ENCODE measurements at places on chromosomes 6 and 20.

DNA sequence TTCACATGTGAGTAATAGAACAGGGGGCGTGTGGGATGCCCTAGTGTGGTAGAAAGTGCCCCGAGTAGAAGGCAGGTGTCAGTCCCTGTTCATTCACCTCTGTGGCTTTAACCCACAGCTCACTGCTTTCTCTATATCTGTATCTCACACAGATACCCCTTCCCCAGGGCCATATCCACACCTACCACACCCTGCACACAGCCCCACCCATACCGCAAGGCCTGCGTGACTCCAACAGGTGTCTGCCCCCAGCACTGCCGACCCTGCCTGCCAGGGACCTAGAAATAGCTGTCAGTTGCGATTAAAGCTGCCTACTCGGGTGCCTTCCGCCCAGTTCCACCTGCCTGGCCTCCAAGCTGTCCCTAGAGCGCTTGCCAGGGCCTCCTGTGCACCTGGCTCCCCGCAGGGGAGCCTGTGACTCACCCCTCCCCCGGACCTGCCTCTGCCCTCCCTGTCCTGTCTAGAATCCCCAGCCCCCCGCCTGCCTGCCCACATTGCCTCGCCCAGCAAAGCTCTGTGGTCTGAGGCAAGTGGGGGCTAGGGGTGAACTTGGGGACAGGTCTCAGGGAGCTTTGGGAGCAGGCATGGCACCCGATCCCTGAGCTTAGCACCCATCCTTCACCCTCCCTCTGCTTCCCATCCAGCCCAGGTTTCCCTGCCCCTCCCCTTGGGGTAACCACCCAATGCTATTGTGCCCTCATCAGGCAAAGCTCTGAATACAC is 38.3 kb upstream of the ID1 start:
- DNase-seq, result no peak

GRCh38 chr6:54029187-54029586 is 82.1 kb upstream of the MLIP start:
- no peak for DNase-seq

DNA sequence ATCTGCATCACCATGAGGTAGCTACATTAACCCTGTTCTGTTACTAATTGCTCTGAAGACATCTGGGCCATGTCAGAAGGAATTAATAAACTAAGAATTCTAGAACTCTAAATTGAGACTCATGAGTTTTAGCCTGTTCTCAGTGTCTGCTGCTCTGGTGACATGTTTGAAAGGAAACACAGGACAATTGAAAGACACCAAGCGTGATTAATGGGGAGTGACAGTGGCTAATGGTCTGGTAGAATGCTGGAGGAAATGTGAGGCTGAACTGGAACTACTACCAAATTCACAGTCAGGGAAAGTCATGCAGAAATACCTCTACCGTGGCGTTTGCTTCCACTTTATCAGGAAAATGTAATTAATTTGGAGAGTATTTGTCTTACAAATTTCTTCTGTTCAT is 140.0 kb downstream of the TBC1D7 start:
- DNase-seq, result no peak

GRCh38 chr20:42779216-42779615 is 410.5 kb downstream of the PTPRT start:
- no peak for DNase-seq

- DNase-seq, result no peak
Observed at GRCh38 chr6:35492258-35492973, 4.5 kb downstream of the TEAD3 start.

- DNase-seq, result no peak
Observed at GRCh38 chr20:44398335-44398734, 42.8 kb downstream of the HNF4A start.

DNA sequence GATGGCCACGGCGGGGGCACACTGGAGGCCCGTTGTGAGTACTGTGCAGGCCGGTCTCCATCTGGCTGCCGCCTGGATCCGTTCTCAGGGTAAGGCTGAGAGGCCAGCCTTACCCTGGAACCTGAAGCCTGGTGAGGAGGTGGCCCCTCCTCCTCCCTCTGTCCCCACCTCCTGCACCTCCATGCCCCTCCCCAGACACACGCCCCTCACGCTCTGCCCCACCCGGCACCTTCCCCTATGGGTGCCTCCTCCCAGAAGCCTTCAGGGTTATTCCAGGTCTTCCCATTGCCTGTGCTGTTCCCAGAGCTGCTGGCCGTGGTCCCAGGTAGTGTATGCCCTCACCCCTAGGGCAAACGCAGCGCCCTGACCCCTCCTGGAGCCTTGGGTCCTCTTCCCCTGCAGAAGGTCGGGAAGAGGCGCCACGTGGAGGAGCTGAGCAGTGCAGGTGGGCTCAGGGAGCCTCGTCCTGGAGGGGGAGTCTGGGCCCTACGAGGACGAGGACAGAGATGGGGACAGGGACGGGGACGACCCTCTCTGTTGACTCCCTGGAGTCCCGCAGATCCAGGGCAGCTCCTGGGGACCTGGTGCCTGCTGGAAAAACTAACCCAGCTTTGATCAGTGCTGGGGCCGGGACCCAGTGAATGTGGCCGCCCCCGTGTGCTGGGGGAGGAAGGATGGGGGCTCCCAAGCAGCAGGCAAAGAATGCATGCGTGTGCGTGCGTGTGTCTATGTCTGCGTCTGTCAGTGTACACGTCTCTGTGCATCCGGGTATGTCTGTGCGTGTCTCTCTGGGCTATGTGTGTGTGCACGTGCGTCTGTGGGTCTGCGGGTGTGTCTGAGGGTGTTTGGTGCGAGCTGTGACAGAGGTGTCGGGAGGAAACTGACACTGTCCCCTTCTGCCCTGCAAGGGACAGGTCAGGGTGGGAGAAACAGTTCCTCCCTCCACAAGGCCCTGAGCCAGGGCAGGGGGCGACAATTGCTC is 8.2 kb upstream of the HRH3 start:
- DNase-seq, result no peak

- DNase-seq, result no peak
Observed at GRCh38 chr6:4610256-4610655, 165.9 kb upstream of the CDYL start.

GRCh38 chr6:33490198-33490597 is 35.8 kb downstream of the ZBTB9 start:
- no peak for DNase-seq

GRCh38 chr6:25685251-25685650 is 33.2 kb downstream of the SCGN start:
- DNase-seq, result no peak
